Right ventricle myocardium superior (tissue), 1 donor: ENCODE measurements at places on chromosomes 13 and 19. TPM values are rescaled to one million over a fixed set of nuclear protein-coding genes. Genes with fewer than 3 reads are reported as not detected.

UPK1A gene
- total RNA-seq: not detected

SPATA13 gene
- total RNA-seq: 8.3 TPM

PCSK4 gene
- total RNA-seq: 1.4 TPM

MYO16 gene
- 1.2 TPM for total RNA-seq

SOX1 gene
- total RNA-seq: not detected

C1QTNF9 gene
- 2.5 TPM for total RNA-seq

SYT5 gene
- total RNA-seq: not detected

STK11 gene
- 54.8 TPM for total RNA-seq

TMEM38A gene
- total RNA-seq: 44.6 TPM

DIS3 gene
- total RNA-seq: 11.5 TPM

SRRM5 gene
- total RNA-seq: 0.13 TPM

EPSTI1 gene
- total RNA-seq: 2.3 TPM

APOC4 gene
- total RNA-seq: not detected

ZNF793 gene
- 5.7 TPM for total RNA-seq

UHRF1 gene
- total RNA-seq: 1.3 TPM

OVOL3 gene
- not detected for total RNA-seq

ZNF230 gene
- 2.7 TPM for total RNA-seq

PEAK3 gene
- 0.70 TPM for total RNA-seq

ZNF541 gene
- 0.35 TPM for total RNA-seq

FBN3 gene
- total RNA-seq: not detected

ZNF865 gene
- total RNA-seq: 17.4 TPM

ZNF441 gene
- 3.8 TPM for total RNA-seq

PIN1 gene
- 92.5 TPM for total RNA-seq

LAIR1 gene
- total RNA-seq: 6.3 TPM

GSX1 gene
- total RNA-seq: not detected

ZNF709 gene
- 1.4 TPM for total RNA-seq

KBTBD7 gene
- total RNA-seq: 5.9 TPM

RLN3 gene
- not detected for total RNA-seq

ZNF571 gene
- 2.4 TPM for total RNA-seq

PDE4C gene
- total RNA-seq: 1.8 TPM

ACP7 gene
- not detected for total RNA-seq

PABPC3 gene
- 0.08 TPM for total RNA-seq

ILF3 gene
- total RNA-seq: 91.7 TPM

ERFL gene
- total RNA-seq: not detected

MISP3 gene
- 7.9 TPM for total RNA-seq

IGFL3 gene
- not detected for total RNA-seq

CD37 gene
- 4.0 TPM for total RNA-seq

ZNF418 gene
- total RNA-seq: 13.5 TPM

PRX gene
- total RNA-seq: 3.8 TPM

ZNF497 gene
- 0.30 TPM for total RNA-seq

MAN2B1 gene
- total RNA-seq: 33.2 TPM

WDR62 gene
- 28.3 TPM for total RNA-seq

HSPBP1 gene
- total RNA-seq: 29.2 TPM

ICAM5 gene
- 0.11 TPM for total RNA-seq

CXCL17 gene
- total RNA-seq: not detected

RNF225 gene
- not detected for total RNA-seq

SSC5D gene
- 2.6 TPM for total RNA-seq

SIGLEC10 gene
- 0.19 TPM for total RNA-seq

USHBP1 gene
- 7.9 TPM for total RNA-seq

SYCN gene
- not detected for total RNA-seq

TMEM86B gene
- 2.3 TPM for total RNA-seq

WDR88 gene
- 0.38 TPM for total RNA-seq

TUBA3C gene
- 0.27 TPM for total RNA-seq

SLC1A6 gene
- total RNA-seq: not detected

PROZ gene
- not detected for total RNA-seq

GARIN5A gene
- 2.0 TPM for total RNA-seq

ZNF536 gene
- total RNA-seq: 4.8 TPM
